Activated naive CD4-positive, alpha-beta T cell (primary cell): ENCODE measurements at places on chromosomes 11 and 22.

- peak; percentile 13 for DNase-seq
Observed at GRCh38 chr11:17354601-17354991, 3.0 kb downstream of the NCR3LG1 start.

DNA sequence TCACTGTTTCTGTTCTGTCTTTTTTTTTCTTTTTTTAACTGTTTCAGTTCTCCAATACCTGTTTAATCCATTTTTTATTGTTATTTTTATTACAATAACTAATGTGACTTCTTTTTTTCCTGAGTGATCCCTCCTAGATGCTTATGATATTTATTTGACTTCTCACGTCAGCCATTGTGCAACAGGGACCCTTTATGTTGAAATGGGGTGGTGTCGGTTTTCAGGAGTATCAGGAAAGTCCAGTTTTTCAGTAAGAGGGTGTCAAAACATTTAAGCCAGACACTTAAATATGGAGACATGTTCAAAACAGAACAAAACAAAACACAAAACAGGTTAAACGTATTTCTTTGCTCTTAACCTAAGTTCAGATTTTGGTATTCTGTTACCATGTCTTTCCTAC, 418.8 kb downstream of the DYNC2H1 start:
- DNase-seq = no peak

DNA sequence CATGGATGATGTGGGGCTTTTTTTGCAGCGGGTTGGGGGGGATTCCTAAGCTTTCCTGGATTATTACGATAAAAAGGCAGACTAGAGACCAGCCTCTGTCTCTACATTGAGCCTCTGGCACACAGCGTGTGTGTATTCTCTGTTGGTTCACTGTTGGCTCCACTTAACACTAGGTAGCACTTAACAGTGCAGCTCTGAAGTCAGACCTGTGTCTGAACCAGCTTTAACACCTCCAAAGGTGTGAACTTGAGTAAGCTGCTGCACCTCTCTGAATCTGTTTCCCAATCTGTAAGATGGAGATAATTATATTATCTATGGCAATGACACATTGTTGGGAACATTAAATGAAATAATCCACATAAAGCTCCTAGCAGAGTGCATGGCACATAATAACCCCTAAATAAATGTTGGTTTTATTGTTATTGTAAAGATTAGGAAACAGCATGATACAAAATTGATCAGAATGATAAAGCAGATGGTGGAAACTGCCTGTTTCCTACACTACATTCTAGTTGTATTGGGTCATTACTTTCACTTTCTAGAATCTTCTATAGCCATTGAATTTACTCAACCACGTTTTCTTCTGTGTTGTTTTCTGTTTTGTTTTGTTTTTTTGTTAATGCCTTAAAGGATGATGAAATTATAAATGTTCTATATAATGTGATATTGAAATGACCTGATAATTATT, 108.4 kb downstream of the ARL14EP start:
- DNase-seq = no peak

- DNase-seq = peak; percentile 46
Observed at GRCh38 chr22:39622881-39623367, 52.4 kb downstream of the CACNA1I start.

- DNase-seq = no peak
Observed at GRCh38 chr11:65378928-65379638, 3.4 kb downstream of the SLC25A45 start.

DNA sequence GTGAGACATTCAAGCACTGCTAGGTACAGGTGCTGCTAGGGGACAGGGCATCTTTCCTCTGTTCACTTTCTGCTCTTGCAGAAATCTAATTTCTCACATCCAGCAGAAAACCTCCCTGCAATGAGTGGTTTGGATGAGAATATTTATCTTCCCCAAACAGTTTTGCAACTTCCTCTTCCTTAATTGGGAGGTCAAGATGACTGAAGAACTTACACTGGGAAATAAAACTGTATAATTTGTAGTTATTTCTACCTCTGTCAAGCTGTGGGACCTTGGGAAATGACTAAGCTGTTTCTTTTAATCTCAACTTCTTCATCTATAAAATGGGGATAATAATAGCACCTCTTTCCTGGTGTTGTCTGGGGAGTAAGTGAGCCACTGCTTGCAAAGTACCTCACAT, 69.8 kb downstream of the PRR5L start:
- no peak for DNase-seq

DNA sequence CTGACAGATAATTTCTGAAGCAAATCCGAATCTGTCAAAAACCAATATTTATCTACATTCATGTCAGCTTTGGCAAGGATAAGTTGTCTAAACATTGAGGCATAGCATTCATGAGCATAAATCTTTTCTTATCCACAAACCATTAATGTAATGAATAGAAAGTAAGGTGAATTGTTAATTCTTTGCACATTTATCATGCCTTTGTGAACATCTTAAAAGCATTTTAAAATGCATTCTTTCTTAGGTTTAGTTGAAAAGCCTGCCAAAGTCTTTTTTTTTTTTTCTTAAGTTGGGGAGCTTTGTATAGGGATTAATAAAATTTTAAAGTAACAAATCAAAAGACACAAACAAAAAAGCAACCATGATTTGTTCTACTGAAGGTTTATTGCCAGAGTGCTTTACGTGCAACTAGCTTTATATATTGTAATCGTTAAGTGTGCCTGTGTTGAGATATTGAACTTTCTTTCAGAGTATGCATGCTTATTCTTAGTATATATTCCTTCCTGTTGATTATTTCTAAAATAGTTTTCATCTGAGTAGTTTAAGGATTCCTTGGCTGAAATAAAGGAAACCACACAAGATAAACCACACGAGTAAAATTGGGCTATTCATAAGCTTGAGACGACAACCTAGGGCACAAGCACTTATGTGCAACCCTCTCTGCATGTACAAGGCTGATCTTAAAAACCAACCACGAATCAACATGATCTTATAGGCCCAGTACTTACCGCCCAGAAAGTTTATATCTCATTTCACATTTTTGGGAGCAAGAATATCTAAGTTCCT, 1110.9 kb upstream of the CNTN5 start:
- no peak for DNase-seq

DNA sequence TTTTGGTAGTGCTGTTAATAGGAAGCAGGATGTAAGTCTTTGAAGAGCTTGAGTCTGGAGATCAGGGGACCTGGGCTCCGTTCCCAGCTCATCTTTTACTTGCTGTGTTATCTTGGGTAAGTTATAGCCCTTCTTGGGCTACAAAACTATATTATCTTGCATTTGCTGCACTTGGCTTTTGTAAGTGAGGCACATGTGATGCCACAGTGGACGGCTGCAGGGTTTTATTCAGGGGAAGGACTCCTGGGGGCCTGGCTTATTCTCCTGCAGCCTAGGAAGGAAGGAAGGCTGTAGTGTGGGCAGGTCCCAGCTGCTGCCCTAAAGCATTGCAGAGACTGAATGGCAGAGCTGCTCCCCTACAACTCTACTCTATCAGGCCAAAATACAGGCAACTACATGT, 6.4 kb downstream of the CD82 start:
- no peak for DNase-seq

DNA sequence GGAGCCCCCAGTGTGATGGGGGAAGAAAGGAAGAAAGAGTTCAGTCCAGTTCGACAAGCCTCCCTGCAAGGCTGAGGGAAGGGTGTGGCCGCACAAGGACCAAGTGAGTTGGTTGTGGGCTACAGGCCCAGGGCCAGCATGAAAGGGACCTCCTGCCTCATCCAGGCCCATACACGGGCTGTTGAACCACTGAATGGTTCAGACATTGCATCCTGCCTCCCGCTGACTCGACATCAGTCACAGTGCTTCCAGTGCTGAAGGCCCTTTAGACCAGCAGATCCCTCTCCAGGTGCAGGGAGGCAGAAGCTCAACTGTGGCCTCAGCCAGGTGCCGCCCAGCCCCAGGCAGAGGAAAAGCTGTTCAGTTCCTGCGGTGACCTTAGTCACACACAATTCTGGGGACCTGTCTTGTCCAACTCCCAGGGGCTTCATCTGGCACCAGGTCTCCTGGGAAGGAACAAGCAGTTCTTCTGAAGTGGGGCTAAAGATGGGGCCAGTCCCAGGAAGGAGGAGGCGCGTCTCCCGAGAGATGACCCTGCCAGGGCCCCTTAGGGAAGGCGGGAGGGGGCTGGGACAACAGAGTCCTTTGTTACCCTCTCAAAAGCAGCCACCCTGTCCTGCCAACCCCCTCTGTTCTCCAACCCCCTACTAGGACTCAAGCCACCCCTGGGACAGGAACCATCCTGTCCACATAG, 6.6 kb downstream of the ARRB1 start:
- DNase-seq = no peak

- DNase-seq = no peak
Observed at GRCh38 chr22:45472426-45472825, 30.3 kb upstream of the FBLN1 start.

DNA sequence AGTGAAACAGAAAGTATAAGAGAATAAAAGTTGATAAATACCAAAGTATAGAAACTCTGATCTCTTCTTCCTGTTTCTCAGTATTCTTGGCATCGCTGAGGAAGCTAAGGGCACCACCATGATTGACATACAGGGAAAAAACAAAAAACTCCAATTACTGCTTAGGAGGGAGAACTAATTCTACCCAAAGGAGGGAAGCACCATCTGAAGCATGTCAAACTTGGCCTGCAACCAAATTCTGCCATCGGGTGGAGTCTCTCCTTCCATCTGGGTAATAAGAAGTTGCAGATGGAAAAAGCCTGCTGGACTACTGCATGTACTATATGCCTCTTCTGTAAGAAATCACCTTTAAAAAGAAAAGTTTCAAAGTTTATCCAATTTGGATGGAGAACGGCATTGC, 30.5 kb upstream of the PPP2R1B start:
- no peak for DNase-seq

DNA sequence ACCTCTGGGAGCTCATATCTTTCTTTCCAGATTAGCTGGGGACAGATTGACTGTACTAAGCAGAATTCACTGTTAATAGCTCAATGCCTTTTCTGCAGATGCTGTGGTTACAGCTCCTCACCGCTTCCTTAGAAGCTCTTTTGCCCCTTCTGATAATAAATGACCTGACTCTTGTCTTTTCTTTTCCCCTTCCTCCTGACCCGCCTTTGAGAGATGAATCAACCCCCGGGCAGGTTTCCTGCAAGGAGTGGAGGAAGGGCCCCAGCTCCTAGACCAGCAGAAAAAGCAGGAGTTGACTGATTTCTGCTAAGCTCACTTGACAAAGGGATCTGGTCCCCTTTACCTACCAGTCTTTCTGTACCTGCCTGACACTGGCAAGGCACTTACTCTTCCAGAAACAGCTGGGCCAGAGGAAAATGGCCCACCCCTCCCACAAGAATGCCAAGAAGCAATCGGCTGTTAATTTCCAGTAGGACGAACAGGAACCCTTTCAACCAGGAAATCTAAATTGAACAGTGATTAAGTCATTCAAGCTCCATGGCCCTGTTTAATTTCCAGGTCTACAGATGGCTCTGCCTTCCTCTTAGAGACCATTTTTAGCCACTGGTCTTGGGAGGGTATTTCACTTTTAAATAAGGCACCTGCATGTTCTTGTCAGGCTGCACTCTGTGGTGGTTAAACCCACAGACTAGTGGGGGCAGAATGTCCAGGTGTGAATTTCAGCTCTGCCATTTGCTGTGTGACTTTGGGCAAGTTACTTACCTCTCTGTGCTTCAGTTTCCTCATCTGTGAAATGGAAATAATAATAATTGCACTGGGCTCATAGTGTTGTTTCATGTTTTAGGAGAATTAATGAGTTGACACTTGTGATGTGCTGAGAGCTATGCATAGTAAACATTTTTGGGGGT, 67.5 kb downstream of the PRR5L start:
- DNase-seq = no peak

DNA sequence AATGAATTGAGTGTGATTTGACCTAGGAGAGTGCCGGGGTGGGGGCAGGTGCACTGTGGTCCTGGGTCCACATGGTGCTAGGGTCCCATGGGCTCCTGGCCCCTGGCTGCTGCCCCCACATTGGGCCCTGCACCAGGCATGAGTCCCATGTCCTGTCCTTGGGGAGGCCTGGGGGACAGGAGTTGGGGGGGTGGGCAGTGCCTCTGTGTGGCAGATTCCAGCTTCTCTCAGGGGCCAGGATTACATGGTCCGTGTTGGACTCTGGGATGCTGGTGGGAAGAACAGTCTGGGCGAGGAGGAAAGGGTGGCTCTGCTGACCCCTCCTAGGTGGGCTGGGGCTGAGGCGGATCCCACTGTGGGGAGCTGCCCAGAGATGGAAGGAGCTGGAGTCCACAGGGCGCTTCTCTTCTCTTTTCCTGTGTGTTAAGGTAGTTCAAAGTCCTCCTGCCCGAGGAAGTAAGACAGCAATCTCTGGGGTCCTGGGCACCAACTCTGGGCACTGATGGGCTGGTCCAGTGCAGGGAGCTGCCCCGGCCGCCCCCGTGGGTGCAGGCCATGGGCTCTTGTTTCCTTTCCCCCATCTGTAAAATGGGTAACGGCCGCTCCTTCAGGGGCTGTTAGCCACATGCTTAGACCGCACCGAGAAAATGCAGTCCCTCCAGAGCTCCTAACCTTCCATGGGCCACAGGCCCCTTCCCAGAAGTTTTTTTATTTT, 19.8 kb downstream of the KCNQ1 start:
- no peak for DNase-seq

GRCh38 chr11:69272055-69272454, 21.9 kb upstream of the MYEOV start:
- DNase-seq = no peak

DNA sequence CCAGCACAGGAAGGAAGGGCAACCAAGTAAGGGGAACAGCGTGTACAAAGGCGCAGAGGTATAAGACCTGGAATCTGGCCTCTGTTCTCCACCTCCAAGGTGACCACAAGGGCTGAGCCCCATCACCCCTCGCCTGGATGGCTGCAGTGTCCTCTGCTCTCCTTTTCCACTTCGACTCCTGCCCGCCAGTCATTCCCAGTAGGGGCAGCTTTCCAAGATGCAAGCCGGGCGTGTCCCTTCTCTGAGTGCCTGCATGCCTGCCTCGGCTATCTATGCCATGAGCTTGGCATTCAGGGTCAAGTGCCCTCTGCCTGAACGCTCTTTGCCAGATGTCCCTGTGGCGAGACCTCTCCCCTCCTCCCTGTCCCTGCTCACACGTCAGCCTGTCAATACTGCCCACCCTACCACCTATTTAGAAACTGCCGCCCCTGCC, 17.0 kb downstream of the FADS3 start:
- no peak for DNase-seq

- DNase-seq = no peak
Observed at GRCh38 chr11:87359401-87359800, 321.7 kb downstream of the TMEM135 start.

DNA sequence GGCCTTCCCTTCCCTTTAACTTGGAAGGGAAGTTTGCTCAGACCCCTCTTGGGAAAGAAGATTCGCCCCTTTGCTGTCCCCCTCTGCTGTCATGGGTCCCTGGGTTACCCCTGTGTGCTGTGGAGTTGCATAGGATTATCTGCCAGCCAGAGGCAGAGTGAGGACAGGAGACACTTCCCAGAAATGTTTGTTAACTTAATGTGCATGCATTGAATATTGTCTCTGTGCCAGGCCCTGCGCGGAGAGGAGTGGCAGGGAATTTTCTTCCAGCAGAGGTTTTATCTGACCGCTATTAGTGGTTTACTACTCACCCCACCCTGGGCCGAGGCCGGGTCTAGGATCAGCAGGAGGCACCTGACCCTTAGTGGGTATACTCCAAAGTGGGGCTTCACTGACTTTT, 894.8 kb downstream of the TBC1D22A start:
- no peak for DNase-seq
